Activated T-cell treated with anti-CD3 and anti-CD28 coated beads, Interleukin-2, amount 50 U/mL, for 4 hours (primary cell): ENCODE measurements at places on chromosomes 2 and 18. TPM values are rescaled to one million over a fixed set of nuclear protein-coding genes. Genes with fewer than 3 reads are reported as not detected.

DNA sequence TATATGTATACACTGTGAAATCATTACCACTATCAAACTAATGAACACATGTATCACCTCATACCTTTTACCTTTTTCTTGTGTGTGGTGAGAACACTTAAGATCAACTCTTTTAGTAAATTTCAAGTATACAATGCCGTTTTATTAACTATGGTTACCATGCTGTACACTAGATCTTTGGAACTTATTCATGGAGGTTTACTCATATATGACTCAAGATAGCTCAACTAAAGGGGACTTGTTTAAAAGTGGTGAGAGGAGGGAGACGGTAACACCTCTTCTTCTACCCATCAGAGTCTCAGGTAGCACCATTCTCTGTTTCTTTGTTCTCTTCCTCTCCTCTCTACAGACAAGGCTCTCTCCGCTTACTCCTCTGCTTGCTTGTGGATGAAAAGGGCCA, 36.1 kb upstream of the TMEM178A start:
- no peak for DNase-seq

DNA sequence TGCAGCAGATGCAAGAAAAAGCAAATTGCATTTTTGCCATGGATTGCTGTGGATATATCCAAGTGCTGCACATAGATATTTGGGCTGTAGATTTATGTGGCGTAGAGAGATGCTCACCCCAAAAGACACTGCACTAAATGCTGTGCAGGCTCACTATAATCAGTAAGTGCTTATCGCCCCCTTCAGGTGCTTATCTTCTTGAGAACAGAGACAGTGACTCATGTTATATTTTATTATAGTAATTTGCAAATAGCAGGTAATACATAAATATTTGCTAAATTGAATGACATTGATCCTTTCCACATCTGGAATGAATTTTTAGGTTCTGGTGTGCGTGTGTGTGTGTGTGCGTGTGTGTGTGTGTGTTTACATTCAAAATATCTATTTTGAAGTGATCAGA, 36.8 kb upstream of the PLEKHM3 start:
- no peak for DNase-seq

- no peak for DNase-seq
These were observed 14.6 kb downstream of the STRADB start for GRCh38 chr2:201466050-201466675.

DNA sequence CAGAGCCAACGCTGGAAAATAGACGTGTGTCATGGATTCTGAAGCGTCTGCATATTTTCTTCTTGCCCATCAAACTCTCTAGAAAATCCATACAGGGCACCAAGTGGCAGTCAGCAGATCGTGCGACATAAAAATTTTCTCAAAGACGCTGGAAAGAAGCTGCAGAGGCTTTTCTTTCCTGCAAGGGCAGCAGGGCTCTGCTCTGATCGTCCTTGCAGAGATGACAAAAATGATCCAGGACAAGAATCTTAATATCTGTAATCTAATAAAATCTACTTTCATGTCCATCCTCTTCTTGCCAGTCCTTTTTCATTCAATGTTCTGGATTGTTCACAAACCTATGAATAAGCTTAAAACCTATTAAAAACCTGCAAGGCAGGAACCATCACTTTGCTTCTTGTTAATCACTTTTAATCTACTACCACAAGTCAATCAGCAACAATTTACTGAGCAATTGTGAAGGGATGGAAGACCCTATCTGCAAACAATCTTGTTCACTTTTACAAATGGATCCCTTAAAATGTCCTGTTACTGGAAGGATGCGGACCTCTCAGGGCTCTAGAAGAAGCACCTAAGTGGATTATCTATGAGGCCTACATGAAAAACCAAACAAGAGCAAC, 93.6 kb downstream of the MREG start:
- DNase-seq: no peak

DNA sequence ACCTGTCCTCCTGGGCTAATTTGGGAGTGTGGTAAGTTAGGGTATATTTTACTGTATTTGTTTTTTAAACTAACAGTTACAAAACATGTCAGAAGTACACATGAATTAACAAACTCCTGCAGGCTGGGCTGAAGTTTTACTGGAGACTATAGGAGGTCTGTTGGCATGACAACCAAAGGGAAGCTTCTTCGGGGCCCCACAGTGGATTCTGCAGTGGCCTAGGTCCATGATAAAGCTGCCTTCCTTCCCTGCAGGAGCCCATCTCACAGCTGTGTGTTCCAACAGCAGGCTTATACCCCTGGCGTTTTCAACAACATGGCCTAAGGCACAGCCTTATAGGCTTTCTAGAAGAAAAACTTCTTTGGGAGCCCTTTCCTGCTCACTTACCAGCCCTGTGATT, 128.0 kb upstream of the SETBP1 start:
- no peak for DNase-seq

DNA sequence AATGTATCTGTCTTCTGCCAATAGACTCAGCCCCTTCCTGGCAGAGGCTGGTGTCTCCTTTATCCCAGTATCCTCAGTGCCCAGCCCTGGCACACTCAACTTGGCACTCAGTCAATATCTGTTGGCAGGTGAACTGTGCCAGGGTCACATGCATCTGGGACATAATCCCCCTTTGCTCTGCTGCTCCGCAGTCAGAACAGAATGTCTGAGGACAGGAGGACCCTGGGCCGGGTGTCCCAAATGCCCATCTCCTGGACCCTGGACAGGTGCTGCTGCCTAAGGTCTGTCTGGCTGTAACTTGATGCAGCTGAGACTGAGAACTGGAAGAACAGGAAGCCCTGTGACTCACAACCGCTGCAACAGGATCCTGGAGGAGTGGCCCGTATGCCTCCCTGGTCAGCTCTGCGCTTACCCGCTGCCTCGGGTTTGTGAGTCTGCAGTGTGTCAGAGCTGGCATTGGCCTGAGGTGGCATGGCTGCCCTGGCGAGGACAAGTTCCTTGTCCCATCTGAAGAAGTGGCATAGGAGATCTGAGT, 11.4 kb downstream of the HK2 start:
- DNase-seq: peak; percentile 22

GRCh38 chr18:63869374-63869773, 18.1 kb upstream of the SERPINB2 start:
- DNase-seq: no peak

GRCh38 chr2:157837851-157838441, 38.2 kb downstream of the ACVR1 start:
- DNase-seq: no peak

GRCh38 chr2:56940054-56940453, 756.3 kb downstream of the CCDC85A start:
- DNase-seq: no peak

DNA sequence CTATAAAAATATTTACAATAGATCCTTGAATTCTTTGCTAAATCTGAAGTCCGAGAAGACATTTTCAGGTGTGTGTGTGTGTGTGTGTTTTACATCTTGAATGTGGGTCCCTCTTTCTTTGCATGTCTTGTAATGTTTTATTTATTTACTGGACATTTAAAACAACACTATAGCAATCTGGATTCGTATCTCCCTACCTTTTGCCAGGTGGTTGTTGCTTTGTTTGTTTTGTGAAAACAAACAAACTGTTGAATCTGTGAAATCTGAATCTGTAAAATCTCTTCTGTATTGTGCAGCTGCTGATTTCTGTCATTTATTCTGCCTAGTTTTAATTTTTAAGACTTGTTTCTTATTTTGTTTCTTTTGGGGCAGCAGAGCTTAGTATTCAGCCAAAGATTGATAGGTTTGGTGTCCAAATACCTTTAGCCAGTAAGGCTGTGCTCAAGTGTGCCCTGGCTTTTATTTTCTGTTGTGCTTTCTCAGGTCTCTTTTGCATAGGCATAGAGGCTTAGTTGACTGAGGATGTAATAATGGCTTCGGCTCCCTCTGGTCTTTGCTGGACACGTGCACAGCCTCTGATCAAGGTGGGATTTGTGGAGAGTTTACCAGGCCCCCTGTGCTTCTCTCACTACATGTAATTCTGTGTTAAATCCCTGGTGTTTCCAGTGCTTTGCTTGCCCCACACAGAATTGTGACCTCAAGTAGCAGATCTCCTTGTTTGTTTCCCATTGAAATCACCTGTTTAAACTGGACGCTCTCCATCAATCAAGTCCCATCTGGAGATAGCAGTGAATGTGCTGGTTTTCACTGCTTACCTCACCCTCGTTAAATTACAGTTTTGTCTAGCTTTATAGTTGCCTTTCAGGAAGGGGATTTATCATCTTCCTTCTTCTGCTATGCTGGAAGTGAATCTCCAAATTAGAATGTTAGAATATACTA, 71.1 kb downstream of the BIRC6 start:
- DNase-seq: no peak

DNA sequence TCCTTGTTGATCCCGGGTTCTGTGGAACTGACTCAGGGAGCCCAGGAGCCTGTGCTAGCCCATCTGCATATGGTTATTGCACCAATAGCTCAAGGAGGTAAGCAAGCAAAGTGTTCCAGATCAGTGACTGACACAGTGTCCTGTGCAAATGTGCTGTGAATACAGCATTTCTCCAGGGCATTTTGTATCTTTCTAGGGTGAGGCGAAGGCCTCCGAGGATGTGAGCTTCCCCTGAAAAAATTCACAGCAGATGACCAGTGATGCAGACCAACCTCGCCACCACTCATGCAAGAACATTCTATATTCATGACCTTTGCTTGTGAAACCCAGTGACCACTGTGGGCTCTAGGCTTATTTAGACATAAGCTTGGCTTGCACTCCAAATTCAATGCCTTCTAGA, 15.2 kb upstream of the NT5DC4 start:
- DNase-seq: no peak

GRCh38 chr2:120887320-120887697, 151.6 kb downstream of the GLI2 start:
- no peak for DNase-seq

- no peak for DNase-seq
These were observed 167.4 kb downstream of the NCK2 start for GRCh38 chr2:105912081-105912480.

DNA sequence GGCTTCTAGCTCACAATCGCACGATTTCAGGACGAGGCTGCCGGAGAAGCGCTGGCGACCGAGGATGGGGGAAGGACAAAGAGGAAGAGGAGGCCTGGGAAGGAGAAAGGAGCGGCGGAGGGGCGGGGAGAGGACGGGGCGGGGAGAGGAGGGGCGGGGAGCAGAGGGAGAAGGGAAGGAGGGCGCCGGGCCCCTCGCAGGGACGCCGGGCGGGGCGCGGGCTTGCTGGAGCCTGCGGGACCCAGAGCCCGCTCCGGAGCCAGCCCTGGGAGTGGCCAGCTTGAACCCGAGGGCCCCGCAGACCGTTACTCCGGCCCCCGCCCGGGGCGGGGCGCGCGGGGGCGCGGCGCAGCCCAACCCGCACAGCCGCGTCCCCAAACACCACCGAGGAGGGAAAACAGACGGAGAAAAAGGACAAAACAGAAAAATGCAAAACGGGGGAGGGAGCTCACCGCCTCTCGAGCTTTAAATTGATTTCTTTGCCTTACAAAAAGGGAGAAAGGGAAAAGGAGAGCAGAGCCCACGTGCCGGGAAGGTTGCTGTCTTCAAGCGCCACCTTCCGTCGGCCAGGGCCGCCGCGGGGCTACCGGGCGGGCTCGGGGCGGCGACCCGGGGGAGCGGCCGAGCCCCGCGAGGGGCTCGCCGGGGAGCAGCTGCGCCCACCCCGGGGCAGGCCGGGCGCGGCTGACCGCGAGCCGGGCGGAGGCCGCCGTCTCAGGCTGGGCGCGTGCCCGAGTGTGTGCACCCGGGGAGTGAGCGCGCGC, 781 bp upstream of the SOX11 start:
- no peak for DNase-seq

GRCh38 chr2:163884416-163884815, 148.6 kb upstream of the FIGN start:
- DNase-seq: no peak

DNA sequence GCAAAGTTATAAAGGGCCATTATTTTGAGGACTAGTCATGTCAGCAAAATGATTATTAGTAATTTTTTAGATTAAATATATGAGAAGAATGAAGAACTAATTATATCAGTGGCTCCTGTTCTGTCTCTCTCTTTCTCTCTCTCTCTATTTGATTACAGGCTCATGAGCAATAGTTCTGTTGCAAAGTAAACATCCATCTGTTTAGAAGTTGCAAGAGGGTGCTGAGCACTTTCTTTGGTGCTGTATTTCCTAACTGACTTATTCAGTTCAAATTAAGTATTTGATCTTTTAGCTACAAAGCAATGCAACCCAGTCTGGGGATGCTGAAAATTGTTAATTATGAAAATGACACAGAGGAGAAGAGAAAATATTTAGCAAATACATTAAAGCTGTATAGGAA, 408.1 kb upstream of the UBE2E3 start:
- no peak for DNase-seq

GRCh38 chr2:134936691-134937090, 18.1 kb downstream of the CCNT2 start:
- no peak for DNase-seq

DNA sequence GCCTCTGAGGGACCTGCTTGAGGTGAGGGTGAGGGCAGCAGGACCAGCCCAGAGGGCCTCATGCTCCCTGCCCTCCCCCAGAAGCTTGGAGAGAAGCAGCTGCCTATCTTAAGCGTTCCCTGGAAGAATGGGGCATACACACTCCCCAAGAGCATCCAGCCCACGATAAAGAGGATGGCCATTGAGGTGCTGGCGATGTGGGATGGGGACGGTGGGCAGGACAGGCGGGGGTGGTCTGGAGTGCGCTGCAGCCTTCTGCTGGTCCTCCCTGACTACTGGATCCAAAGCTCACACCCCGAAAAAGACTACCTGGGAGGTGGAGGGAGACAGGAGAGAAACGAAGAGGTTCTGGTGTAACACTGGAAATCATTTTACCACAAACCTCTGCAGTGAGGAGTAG, 45.6 kb downstream of the LMAN2L start:
- no peak for DNase-seq

DNA sequence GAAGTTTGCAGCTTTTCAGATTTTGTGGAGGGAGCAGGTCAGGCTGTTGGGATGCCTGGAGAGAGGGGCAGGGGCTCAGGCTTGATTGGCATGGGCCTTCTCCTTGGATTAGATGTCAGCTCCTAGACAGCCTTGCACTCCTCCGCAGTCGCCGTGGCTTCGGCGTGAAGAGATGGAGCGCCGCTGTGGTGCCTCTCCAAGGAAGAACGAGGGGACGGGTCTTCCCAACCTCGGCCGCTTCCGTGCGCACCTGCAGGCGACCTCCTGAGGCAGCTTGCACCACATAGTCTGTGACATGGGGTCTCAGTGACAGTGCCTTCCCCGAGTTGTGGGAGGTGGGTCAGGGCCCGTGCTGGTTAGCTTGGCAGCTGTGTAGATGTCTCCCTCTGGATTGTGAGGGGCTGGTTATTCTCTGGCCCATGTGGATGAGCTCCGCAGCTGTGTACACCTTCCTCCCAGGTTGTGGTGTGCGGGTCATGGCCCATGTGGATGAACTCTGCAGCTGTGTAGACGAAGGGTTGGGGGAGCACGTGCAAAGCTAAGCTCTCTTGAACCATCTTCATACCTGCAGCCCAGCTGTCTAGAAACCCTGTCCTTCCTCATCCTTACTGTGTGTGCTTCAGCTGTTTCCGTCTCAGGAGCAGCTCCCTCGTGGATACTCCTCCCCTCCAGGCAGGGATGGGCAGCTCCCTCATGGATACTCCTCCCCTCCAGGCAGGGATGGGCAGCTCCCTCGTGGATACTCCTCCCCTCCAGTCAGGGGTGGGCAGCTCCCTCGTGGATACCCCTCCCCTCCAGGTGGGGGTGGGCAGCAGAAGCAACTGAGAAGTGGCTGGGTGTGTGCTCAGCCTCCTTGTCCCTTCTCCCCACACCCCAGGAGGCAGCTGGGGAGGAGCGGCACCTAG, 170.3 kb downstream of the LDLRAD4 start:
- DNase-seq: no peak

- DNase-seq: no peak
These were observed 70.3 kb downstream of the VWC2L start for GRCh38 chr2:214481204-214481603.

The SLC40A1 gene
- 2.4 TPM for total RNA-seq

The NEU2 gene
- not detected for total RNA-seq

The C2orf72 gene
- total RNA-seq: not detected

The MOGAT1 gene
- not detected for total RNA-seq

The PER2 gene
- total RNA-seq: 24.6 TPM

The RAX gene
- total RNA-seq: not detected
